ENCODE measurements at places on chromosomes 6 and 20. TPM values are rescaled to one million over a fixed set of nuclear protein-coding genes. Genes with fewer than 3 reads are reported as not detected.

DNA sequence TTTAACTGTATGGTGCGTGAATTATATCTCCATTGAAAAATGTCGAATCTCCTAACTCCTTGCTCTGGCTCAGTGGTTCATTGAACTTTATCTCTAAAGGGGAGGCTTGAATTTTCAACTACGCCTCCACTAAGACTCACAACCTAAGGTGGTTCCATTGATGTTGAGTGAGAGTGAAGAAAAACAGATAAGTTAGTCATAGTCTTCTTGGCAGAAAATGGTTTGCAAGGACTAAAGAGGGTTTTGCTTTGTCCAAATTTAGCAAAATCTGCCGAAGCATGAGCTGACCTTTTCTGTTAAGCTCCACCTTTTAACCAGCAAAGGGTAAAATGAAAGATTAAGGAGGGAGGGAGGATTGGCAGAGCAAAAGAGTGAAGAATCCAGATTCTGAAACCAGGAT is 290.2 kb upstream of the SPTLC3 start:
- no peaks in the 10 kb centered on the region for H3K36me3 ChIP-seq
- no peak overlapping the region for H3K4me3 ChIP-seq
- DNase-seq = no peak

Gene EPB41L1
- total RNA-seq = 11.1 TPM

GRCh38 chr20:33696448-33696847 is 10.3 kb upstream of the E2F1 start:
- no peak for DNase-seq
- no peaks in the 10 kb centered on the region for H3K36me3 ChIP-seq
- no peaks in the 10 kb centered on the region for H3K27me3 ChIP-seq
- H3K4me1 ChIP-seq = no peaks in the 10 kb centered on the region

DNA sequence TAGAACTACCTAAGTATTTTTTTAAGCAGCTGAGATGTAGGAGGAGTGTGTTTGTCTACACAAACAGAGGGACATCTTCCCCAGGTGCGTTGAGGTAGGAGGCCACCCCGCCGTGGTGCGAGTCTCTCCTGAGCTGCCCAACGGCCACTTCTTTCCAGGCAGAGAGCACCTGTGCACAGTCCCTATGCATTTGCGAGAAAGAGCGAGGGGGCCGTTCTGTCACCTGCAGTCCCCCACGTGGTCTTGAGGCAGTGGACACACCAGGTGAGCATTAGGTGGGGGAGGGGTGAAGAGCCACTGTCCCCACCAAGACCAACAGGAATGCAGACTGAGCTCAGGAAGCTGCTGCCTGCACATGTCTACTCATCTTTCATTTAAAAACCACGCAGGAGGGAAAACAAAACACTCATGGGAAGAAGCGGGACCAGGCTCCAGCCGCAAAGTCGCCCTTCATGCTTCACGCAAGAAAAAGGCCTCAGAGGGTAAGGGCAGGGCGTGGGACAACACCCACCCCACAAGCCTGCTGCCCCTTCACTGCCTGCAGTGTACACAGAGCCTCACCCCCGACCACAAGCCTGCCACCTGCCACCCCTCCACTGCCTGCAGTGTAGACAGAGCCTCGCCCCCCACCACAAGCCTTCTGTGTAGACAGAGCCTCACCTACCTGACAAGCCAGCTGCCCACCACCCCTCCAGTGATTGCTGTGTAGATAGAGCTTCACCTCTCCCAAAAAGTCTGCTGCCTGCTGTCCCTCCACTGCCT is 142.0 kb downstream of the DLL1 start:
- peaks cover 7% of the 10 kb centered on the region for H3K4me1 ChIP-seq
- no peak overlapping the region for H3K27ac ChIP-seq
- H3K4me3 ChIP-seq = no peak overlapping the region
- no peak for DNase-seq

GRCh38 chr6:1023229-1023628 is 288.7 kb upstream of the FOXQ1 start:
- no peak for DNase-seq
- H3K27me3 ChIP-seq = no peaks in the 10 kb centered on the region
- no peak overlapping the region for H3K27ac ChIP-seq

- no peaks in the 10 kb centered on the region for H3K27me3 ChIP-seq
- H3K4me1 ChIP-seq = peaks cover 21% of the 10 kb centered on the region
- no peak overlapping the region for H3K4me3 ChIP-seq
- no peaks in the 10 kb centered on the region for H3K36me3 ChIP-seq
- H3K27ac ChIP-seq = no peak overlapping the region
Observed at GRCh38 chr20:17518339-17519052, 12.7 kb downstream of the BFSP1 start.

- no peak overlapping the region for H3K4me3 ChIP-seq
- H3K27me3 ChIP-seq = peaks cover 5% of the 10 kb centered on the region
- H3K27ac ChIP-seq = no peak overlapping the region
- H3K4me1 ChIP-seq = no peaks in the 10 kb centered on the region
- no peaks in the 10 kb centered on the region for H3K36me3 ChIP-seq
Observed at GRCh38 chr6:137342607-137343190, 123.5 kb upstream of the IFNGR1 start.

Gene XKR7
- 0.04 TPM for total RNA-seq

Data from endothelial cell of umbilical vein (primary cell).